ENCODE measurements at places on chromosomes 3 and 15. TPM values are rescaled to one million over a fixed set of nuclear protein-coding genes. Genes with fewer than 3 reads are reported as not detected.

The AGBL1 gene
- not detected for polyA plus RNA-seq

The IQCF5 gene
- not detected for polyA plus RNA-seq

The C3orf70 gene
- 1.1 TPM for polyA plus RNA-seq

The CHST2 gene
- polyA plus RNA-seq = 11.6 TPM

The CD86 gene
- 2.4 TPM for polyA plus RNA-seq

The CCK gene
- 0.25 TPM for polyA plus RNA-seq

The LOXL1 gene
- 15.7 TPM for polyA plus RNA-seq

All from adipose tissue (tissue), 3 donors.